EL (cell line): ENCODE measurements at places on chromosomes 13 and 19.

DNA sequence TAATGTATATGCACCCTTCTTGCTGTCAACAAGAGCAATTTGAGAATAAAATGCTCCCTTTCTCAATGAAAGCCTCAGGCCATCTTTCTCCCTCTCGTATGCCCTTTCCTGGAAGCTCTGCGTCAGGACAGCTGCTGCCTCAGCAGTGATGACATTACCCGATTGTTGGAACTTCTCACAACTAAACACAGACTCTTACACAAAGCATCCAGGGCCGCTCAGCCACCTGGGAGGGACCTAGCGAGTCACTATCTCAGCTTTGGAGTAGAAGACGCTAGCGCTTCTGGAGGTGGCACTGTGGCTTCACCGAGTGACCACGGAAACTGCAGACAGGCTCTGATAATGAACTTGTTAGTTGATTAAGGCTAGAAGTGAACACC, 153.2 kb upstream of the SOX1 start:
- DNase-seq, result no peak

- no peak for DNase-seq
These were observed 8.3 kb downstream of the HMGB1 start for GRCh38 chr13:30457306-30457891.

- no peak for DNase-seq
These were observed 149.0 kb upstream of the SERP2 start for GRCh38 chr13:44224450-44225149.

DNA sequence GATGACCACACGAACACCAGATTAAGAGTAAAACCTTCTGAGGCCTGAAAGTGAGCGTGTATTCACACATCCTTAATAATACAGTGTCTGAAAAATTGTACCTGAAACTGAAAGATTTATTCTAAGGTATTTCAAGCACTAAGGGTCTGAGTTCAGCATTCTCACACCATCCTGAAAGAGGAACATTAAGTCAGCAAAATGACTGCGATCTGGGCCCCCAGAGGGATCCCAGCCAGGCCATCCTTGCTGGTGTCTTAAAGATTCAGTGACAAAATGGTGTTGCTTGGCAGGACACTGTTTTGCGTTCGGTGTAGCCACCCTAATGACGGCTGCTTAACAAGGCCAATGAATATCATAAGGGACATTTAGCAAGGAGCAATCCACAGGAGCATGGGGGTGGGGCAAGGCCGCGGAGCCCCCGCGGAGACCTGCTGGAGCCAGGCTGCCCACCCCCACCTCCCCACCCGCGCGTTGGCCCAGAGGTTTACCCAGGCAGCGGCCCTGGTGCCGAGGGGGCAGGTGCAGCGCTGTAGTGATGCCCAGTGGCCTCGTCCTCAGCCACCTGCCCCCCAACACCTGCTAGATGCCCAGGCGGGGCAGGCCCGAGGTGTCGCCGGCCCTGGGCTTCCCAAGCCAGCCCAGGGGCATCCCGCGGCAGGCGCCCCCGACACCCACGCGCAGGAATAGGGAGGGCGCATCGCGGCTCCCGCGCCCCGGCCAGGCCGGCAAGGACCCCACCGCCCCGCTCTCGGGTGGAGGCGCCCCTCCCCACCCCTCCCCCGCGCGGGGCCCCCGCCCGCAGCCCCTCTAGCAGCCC, 742 bp downstream of the NALCN start:
- no peak for DNase-seq

GRCh38 chr19:3046698-3047495, 15.4 kb downstream of the TLE5 start:
- DNase-seq, result no peak
